CD4-positive, alpha-beta T cell treated with Interleukin-12 subunit alpha and Interleukin-12 subunit beta, for 1 hour (primary cell): ENCODE measurements at places on chromosomes 16 and 17.

DNA sequence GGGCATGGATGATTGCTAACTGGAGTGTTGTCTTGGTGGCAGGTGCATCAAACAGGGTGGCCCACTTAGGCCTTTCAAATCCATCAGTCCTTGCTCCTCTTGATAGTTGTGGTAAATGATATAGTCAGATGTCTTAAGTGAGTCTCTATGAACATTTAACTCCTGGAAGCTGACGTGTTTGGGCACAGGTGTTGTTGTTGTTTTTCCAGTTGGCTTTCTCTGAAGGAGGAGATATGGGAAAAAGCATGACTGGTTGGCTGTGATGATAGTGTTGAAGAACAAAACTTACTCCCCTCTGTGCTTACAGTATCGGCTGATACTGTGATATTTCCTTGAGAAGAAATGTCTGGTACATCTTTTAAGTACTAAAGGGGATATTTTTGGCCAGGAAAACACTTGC, 18.0 kb downstream of the TNRC6A start:
- DNase-seq, result no peak

DNA sequence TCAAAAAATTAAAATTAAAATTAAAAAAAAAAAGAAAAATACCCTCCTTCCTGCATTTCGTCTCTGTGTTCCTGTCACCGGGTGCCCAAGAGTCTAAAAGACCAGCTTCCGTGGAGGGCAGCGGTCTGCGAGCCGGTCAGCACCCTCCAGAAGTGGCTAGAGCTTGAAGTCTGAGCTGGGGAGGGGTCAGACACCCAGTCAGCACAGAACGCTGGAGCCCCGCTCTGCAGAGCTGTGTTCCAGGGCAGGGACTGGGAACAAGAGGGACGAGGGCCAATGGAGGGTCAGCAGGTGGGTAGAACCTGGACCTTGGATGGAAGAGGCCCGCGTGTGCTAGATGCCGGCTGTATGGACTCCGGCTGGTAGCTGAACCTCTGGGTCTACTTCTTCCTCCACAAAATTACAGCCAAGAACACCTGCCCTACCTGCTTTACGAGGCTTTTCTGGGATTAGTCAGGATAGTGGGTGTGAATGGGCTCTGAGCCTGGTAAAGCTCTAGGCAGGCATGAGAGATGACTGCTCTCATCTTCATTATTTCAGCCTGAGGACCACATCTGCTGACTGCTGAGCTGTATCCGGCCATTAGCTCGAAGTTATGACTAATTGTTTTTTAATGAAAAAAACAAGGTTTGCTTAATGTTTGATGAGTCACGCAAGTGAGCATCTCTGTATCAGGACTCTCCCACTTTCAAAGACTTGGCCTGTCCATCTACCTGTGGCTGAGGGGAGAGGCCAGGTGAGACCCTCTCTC, 5.9 kb downstream of the TRPV1 start:
- no peak for DNase-seq

DNA sequence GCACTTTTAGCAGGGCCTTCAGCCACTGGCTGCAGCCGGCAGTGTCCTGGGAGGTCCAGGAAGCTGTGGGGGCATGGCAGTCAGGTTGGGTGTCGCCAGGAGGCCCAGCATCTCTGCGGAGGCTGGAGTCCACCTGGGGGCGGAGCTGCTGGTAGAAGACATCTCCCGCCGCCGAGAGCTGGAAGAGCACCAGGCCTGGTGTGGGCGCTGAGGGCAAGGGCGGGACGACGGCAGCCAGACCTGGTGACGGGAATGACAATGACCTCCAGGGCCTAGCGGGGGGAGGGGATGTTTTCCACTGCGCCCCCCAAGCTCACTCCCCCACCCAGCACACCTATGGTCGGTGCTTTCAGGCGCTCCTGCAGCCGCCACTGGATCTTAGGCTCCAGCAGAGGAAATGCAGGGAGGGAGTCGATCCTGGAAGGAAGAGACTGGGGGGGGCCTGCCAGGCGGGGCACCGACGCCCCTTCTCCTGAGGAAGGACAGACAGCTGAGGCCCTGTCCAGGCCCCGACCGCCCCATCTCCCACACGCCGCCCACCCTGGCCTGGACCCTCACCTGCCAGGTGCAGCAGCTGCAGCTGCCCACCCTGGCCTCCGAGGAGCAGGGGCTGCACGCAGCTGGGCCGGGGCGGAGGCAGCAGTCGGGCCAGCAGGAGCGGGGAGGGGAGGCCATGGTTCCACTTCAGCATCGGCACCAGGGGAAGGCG, 7.1 kb downstream of the TAF1C start:
- no peak for DNase-seq

DNA sequence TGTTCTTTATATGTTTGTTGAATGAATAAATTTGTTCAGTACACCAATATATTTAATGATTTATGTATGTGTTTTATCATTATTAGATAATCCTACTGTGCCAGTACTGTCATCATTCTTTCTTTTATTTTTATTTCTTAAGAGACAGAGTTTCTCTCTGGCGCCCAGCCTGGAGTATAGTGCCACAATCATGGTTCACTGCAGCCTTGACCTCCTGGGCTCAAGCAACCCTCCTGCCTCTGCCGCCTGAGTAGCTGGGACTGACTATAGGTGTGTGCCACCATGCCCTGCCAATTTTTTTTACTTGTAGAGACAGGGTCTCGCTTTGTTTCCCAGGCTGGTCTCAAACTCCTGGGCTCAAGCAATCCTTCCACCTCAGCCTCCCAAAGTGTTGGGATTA, 41.8 kb downstream of the PAFAH1B1 start:
- no peak for DNase-seq

GRCh38 chr16:56163938-56164337, 27.4 kb upstream of the GNAO1 start:
- DNase-seq, result no peak

GRCh38 chr17:74513987-74514631, 17.2 kb downstream of the CD300LB start:
- DNase-seq, result peak; percentile 41

GRCh38 chr16:76748461-76749348, 442.3 kb upstream of the MON1B start:
- no peak for DNase-seq

- no peak for DNase-seq
These were observed 193.9 kb downstream of the SPECC1 start for GRCh38 chr17:20203018-20203417.

GRCh38 chr17:40309031-40309948, at the start of gene RARA:
Gene RARA, plus strand, starts transcription at chr17:40309180. Its CDS starts 22,039 bp downstream, at chr17:40331219.
- no peak for DNase-seq

GRCh38 chr17:64732336-64733006, 70.4 kb upstream of the SMURF2 start:
- DNase-seq, result no peak

DNA sequence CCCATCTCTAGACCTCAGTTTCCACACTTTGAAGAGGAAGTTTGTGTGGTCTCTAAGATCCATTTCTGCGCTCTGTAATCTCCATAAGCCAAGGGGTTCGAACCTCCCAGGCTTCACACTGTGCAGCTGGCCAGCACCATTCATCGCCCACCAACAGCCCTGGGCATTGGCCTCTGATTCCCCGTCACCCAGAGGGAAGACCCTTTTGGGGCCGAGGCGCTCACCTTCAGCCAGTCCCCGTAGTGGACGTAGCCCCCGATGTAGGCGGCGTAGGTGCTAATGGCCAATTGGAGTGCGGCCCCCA, 678 bp downstream of the TMEM101 start:
- no peak for DNase-seq

GRCh38 chr16:68094614-68094934, 9.4 kb downstream of the NFATC3 start:
- DNase-seq, result no peak

GRCh38 chr17:77466140-77466539, 325.4 kb downstream of the SEC14L1 start:
- DNase-seq, result no peak

DNA sequence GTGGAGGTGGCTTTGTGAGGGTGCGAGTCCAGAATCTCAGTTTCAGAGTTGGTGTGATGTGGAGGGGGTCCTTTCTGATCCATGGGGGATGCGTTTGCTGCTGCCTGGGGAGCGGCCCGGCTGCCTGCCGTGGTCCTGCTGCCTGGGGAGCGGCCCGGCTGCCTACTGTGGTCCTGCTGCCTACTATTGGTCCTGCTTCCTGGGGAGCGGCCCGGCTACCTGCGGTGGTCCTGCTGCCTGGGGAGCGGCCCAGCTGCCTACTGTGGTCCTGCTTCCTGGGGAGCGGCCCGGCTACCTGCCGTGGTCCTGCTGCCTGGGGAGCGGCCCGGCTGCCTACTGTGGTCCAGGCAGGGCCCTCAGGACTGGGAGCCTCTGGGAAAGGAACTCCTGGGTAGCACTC, 61.5 kb upstream of the ZNF750 start:
- no peak for DNase-seq

DNA sequence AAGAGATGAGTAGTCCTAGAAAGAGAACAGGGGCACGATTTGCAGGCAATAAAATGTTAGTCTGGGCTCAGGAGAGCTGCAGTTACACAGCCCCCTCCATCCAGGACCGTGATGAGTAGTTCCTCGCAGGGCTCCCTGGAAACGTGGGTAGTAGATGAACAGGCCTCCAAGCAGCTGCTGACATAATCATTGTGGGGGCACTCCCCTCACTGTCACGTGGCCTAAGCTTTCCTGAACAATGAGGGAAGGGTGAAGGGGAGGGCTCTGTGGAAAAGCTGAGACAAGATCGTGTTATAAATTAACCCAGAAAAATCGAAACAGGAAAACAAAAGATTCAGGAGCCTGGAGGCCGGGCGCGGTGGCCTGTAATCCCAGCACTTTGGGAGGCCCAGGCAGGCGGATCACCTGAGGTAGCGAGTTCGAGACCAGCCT, 1.3 kb upstream of the PER1 start:
- peak; percentile 54 for DNase-seq

GRCh38 chr17:81844327-81844851, 9.5 kb upstream of the PPP1R27 start:
- no peak for DNase-seq

GRCh38 chr17:7014995-7015958, 2.9 kb downstream of the RNASEK start:
- peak; percentile 94 for DNase-seq

GRCh38 chr17:36505171-36505570, 18.7 kb downstream of the ZNHIT3 start:
- no peak for DNase-seq

- no peak for DNase-seq
These were observed 215.7 kb downstream of the NTN1 start for GRCh38 chr17:9237053-9237410.

- DNase-seq, result no peak
These were observed 16.7 kb upstream of the TENT4B start for GRCh38 chr16:50136399-50136798.

GRCh38 chr17:4600563-4600962, 16.2 kb downstream of the SMTNL2 start:
- no peak for DNase-seq
